ENCODE measurements at places on chromosomes 5 and 9. TPM values are rescaled to one million over a fixed set of nuclear protein-coding genes. Genes with fewer than 3 reads are reported as not detected.

DNA sequence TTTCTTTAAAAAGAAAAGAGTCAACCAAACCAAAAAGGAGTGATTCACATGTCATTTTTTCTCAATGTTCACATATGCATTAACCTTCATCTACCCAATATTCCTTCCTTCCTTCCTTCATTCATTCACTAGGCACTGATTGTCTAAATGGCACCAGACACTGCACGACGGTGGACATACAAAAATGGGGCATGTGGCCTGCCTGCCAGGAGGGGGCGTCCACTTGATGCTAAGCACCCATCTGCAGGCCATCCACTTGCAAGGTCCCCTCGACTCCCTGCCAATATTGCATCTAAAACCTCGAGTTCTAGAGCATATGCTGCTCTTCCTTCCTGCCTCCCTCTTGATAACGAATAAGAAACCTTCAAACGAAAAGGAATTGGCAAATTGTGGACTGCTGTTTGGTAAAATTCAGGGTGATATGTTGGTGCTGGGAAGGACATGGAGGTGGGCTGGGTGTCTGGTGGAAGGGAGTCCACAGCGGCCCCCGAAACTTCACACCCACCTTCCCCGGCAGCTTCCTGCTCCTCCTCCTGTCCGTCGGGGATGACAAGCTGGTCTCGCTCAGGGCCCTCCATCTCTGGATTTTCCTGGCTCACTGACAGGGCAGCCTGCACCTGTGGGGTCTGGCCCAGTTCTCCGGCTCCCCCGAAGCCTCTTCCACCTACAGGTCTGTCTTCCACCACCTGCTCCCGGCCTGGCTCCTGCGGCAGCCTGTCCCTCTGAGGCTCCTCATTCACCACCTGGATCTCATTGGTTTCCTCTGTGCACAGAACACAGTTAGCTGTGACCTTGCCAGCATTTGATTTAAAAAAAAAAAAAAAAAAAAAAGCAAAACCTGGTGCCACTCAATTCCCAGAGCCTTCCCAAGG lies 64.3 kb downstream of the GOLM1 start:
- DNase-seq: no peak

GRCh38 chr5:127963931-127964330 lies 119.6 kb upstream of the SLC12A2 start:
- DNase-seq: no peak

DNA sequence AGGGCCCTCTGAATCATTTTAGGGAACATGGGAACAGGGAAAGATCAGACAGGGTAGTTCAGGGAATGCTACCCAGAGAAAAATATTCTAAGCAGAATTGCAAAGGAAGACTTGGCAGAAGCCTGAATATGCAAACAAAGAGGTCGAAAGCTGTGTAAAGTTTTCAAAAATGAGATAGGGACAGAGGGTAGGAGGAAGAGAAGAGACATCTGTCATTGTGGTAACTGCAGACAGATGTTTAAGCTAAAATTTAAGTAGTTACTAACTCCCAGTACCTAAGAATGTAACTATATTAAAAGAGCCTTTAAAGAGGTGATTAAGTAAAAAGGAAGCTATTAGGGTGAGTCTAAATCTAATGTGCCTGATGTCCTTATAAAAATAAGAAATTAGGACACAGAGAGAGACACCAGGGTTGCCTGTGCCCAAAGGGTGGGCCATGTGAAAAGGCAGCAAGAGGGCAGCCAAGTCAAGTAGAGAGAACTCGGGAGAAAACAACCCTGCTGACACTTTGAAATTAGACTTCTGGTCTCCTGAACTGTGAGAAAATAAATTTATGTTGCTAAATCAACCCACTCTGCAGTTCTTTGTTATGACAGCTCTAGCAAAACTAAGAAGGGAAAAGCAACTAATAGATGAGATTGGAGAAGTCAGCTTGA lies 1647.4 kb upstream of the C9orf72 start:
- no peak for DNase-seq

GRCh38 chr9:114287001-114287762 lies 35.7 kb upstream of the ORM1 start:
- DNase-seq: no peak

- DNase-seq: peak; percentile 29
Measured at GRCh38 chr5:53418826-53419658, 61.4 kb upstream of the FST start.

- DNase-seq: no peak
Measured at GRCh38 chr5:154437281-154437965, 8.4 kb upstream of the SAP30L start.

DNA sequence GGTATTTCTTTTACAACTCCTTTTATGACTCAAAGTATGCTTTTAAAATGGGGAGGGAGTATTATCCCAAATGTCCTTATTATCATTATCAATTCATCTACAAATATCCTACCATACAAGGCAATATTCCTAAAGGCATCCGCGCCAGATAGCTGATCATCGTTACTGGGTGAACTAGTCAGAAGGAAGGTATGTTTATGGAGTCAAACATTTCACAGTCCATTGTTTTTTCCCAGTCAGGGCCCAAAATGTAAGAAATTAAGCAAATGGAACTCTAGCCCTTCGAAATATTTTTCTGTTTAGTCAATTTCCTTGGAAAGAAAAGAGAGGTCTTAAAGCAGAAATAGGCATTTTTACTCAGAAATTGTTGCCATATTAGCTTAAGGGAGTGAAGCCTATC lies 188.5 kb upstream of the CCNG1 start:
- no peak for DNase-seq

- no peak for DNase-seq
Measured at GRCh38 chr5:64865662-64866061, 96.9 kb downstream of the CWC27 start.

GRCh38 chr5:9834871-9835770 lies 205.0 kb upstream of the TAS2R1 start:
- DNase-seq: no peak

- DNase-seq: no peak
Measured at GRCh38 chr5:157475432-157475831, 15.4 kb downstream of the NIPAL4 start.

GRCh38 chr9:18665947-18666346 lies 192.0 kb downstream of the ADAMTSL1 start:
- DNase-seq: no peak

DNA sequence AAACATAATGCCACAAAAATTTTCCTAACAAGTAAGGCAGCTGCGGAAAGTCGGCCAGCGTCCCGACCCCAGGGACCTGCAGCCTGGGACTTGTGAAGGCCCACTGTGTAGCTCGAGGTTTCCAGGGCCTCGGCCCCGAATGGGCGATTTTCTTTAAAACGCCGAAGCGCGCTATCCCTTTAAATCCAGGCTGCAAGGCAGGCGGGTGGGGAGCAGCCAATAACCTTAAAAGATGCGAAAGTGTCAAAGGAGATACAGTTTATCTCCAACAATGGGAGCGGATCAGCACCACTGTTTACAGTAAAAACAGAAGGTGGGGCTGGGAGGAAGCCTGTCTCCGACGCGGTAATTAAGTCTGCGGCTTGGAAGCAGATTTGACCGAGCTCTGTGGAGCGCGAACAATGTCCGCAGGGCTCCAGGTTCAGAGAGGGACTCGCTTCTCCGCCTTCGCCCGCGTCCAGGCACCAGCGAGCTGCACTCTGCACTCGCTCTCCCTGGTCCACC lies 1.7 kb upstream of the ZSWIM6 start:
- no peak for DNase-seq

DNA sequence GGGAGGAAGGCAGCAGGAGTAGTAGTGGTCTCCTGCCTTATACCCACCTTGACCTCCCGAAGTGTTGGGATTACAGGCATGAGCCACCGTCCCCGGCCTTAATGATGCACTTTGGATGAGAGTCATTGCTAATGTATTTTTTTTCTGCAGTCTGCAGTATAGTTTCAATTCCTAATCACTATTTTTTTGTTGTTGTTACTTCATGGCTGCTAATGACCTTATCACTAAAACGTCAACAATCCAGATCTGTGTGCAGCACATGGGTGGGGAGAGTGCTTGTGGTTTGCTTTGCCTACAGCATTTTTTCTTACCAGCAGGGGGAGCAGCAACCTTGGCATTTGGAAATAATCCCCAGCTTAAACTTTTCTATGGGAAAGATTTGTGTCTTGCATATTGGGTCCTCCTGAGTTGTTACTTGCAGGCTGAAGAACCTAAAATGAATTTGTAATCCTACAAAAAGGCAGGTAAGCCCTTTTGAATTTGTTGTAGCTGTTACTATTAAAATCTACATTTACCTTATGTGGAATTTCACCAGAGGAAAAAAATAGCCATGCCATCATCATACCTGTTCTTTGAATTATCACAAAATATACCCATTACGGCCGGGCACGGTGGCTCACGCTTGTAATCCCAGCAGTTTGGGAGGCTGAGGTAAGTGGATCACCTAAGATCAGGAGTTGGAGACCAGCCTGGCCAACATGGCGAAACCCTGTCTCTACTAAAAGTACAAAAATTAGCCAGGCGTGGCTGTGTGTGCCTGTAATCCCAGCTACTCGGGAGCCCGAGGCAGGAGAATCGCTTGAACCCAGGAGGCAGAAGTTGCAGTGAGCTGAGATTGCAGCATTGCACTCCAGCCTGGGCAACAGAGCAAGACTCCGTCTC lies 6.3 kb upstream of the MED7 start:
- no peak for DNase-seq

- no peak for DNase-seq
Measured at GRCh38 chr5:171783051-171783450, 2.6 kb upstream of the SMIM23 start.

LECT2 gene
- total RNA-seq: not detected

SPATA31D3 gene
- not detected for total RNA-seq

WNK2 gene
- 17.1 TPM for total RNA-seq

PCDHA8 gene
- under 0.01 TPM for total RNA-seq

MLANA gene
- total RNA-seq: not detected

PCDHB16 gene
- 0.92 TPM for total RNA-seq

IRX4 gene
- 0.92 TPM for total RNA-seq

BSPRY gene
- total RNA-seq: 9.1 TPM

PCDHGB6 gene
- 3.6 TPM for total RNA-seq

FAF2 gene
- total RNA-seq: 45.5 TPM

Data from kidney epithelial cell (primary cell).